ENCODE measurements at places on chromosomes 7 and 10.

GRCh38 chr7:151524331-151524730 lies 4.6 kb upstream of the RHEB start:
- DNase-seq: no peak

DNA sequence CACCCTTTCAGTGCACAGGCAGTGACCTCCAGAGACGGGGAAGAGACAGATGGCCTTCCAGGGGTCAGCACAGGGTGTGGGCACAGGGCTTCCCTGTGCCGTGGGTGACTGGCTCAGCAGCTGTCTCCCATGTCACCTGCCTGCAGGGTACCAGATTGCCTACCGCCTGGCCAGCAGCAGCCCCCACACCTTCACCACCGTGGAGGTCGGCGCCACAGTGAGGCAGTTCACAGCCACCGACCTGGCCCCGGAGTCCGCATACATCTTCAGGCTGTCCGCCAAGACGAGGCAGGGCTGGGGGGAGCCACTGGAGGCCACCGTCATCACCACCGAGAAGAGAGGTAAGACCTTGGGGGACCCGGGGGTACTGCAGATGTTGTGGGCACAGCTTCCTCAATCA lies 536.5 kb upstream of the FOXK1 start:
- no peak for DNase-seq

GRCh38 chr7:36860681-36861080 lies 136.4 kb upstream of the AOAH start:
- no peak for DNase-seq

GRCh38 chr7:113370910-113371309 lies 252.6 kb upstream of the SMIM30 start:
- DNase-seq: no peak

DNA sequence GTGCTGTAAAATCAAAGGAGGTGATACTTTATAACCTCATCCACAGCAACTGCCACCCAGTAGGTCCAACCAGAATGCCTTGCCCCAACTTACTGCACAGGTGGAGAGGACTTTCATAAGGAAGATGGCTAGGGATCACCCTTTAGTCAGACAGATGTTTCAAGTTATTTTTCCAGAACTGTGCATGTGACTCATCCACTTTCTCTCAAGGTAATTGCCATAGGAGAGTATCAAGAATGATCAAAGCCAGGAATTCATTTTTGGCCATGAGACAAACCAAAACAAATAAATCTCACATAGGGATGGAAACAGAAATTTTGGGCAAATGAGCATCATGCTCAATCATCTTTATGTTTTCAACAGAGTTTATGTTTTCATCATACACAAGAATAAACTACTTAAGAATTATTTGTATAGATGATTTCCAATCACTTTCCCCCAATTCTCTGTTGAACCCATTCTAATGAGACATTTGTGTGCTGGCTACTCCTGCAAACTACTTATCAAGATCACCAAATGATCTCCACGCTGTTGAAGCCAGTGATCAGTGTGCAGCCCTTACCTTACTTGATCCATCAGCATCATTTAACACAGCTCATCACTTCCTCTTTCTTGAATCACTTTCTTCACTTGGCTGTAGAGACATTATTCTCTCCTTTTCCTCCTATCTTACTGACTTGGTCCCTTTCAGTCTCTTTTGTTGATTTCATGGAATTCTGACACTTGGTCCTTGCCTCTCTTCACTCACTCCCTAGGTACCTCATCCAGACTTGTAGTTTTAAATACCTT lies 74.0 kb downstream of the SLC16A9 start:
- DNase-seq: no peak

DNA sequence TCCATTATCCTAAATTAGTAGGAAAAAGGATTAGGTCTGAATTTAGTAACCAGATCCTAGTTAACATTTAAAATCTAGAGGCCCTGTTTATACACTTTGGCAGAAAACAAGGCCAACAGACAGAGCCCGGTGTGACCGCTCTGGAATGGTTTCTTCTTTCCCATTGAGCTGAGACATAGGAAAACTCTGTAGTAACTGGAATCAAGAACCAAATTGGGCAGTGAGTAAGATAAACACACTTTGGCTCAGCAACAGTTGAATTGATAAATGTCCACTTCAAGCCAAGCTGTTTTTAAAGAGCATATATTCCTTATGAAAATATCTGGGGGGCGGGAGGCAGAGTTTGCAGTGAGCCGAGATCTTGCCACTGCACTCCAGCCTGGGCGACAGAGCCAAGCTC lies 343.7 kb upstream of the SEMA3A start:
- DNase-seq: no peak

GRCh38 chr10:104577163-104577562 lies 63.9 kb upstream of the SORCS3 start:
- DNase-seq: no peak

DNA sequence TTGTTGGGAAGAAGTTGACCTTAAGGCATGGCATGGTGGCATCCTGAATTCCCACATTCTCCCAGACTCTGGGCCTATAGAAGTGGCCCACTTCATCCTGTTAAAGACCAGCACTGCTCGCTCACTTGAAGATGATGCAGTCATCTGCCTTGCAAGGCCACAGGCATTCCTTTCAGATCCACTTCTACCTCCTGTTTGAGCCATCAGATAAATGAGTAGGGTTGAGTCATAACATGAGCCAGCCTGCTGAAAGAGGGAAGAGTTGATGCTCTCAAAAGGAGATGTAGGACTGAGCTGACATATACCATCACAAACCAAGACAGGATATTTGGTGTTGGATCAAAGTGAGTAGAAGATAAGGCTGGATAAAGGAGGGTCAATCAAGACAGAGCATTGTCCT lies 1.5 kb upstream of the EBLN1 start:
- no peak for DNase-seq

DNA sequence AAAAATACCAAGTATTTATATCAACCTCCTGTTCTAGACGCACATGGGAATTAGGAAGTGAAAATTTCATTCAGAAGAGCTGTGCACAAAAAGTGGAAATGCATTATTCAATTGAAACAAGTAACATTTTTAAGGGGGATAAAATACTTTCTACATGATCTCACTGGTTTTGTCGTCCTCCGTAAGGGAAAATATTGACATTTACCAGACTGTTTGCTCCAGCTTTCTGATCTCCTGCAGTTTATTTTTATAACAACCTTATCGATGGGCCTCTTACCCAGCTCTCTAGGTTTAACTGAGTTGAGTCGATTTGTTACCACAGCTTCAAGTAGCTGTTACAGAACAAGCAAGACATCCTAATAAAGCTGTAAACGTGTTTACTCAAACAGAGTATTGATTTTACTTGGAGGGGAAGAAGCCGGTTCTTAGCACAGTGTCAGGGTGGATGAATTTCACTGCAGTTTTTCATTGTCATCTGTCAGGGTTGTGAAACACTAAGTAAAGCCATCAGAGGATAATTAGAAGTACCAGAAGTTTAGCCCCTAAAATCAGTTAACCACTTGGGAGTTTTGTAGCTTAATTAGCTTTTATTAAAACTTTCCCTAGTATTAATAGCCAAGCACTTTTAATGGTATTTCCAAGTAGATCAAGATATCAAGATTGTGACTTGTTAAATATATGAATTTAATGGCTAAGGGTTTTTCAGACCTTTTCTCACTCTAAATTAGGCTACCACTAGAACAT lies 142.6 kb upstream of the KAT6B start:
- DNase-seq: no peak

DNA sequence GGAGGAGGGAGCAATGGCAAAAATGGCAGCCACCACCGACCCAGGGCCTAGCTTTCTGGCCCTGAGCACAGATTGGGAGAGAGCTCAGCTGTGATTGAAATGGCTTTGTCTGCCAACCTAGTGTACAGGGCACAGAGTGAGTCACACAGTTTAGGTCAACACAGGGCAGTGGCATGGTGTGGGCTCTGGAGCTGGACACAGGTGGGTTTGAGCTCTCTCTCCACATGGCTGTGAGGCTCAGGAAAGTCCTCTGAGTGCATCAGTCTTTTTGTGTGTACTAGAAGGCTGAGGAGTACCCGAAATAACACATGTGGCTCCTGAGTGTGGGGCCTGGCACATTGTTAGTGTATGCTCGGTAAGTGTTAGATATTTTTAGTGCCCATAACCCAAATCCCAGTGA lies 60.2 kb upstream of the LOXL4 start:
- no peak for DNase-seq

DNA sequence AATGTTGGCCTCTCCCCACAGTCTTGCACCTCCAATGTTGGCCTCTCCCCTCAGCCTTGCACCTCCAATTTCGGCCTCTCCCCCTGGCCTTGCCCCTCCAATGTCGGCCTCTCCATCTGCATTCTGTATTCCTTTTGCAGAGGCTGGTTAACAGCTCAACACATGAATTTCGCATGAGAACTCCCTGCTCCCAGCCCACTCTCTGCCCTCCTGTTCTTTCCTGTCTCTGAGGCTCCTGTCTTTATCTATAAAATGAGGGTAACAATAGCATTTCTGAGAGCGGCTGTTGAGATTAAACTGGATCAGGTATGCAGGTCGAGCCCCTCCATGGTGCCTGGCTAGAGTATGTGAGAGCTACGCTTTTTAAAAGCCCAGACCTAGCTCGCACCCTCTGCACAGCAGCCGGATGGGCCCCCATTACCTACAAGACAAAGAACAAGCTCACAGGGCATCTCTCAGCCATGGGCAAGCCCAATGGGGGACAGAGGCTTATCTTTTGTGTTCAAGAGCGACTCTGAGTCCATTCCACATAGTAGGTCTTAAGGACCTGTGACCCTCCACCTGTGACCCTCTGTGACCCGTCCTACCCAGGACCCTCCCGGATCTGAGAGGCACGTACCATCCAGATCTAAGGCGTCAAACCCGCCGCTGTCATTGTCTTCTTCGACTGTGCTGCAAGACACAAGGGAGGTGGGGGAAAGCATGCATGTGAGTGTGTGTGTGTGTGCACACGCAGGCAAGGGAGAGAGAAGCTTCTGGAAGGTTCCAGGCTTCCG lies 82.2 kb upstream of the GNA12 start:
- no peak for DNase-seq

DNA sequence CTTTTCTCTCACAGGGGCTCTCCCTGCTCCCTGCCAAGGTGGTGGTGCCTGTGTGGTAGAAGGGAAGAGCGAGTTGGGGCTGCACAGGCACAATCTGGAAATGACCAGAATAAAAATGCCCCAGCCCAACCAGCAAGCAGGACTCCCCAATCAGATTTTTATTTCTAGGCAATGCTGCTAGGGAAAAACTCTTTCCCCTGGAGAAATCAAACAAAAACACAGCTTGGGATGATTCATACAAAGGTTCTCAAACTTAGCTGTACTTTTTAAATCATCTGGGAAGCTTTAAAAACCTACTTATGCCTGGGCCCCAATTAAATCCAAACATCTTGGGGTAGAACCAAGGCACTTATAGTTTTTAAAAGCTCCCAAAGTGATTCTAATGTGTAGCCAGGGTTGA lies 243.2 kb downstream of the HTR7 start:
- DNase-seq: no peak

GRCh38 chr10:93589648-93590562 lies 11.1 kb downstream of the RBP4 start:
- no peak for DNase-seq

DNA sequence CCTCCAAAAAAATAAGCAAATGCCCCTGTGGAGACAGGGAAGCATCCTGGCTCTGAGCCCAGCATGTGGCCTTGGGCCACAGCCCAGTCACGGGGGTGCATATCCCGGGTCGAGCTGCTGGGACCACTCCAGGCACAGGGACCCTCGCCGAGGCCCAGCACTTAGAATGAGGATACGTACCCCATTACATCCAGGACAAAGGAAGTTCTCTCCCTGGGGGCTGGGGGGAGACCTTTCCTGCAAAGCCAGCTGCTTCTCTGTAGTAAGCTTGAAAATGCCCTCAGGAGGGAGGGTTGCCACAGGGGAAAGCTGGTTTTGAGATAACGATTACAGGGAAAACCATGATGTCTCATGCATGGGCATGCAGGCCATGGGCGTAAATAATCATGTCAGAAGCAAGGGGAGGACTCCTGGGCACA lies 75.5 kb downstream of the HIPK2 start:
- DNase-seq: no peak

GRCh38 chr10:3735175-3735574 lies 49.8 kb downstream of the KLF6 start:
- no peak for DNase-seq

- DNase-seq: no peak
These were observed 47.5 kb downstream of the JAKMIP3 start for GRCh38 chr10:132113206-132113605.

DNA sequence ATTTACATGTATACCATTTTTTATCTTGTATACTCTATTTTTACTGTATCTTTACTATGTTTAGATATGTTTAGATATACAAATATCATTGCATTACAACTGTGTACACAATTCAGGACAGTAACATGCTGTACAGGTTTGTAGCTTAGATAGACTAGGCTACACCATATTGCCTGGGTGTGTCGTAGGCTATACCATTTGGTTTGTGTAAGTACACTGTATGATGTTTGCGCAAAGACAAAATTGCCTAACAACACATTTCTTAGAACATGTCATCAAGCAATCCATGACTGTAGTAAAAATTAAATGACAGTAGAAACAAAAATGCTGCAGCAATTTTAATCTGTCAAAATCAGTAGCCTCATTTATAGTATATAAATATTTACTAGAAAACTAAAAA lies 812.2 kb downstream of the GRM8 start:
- no peak for DNase-seq

DNA sequence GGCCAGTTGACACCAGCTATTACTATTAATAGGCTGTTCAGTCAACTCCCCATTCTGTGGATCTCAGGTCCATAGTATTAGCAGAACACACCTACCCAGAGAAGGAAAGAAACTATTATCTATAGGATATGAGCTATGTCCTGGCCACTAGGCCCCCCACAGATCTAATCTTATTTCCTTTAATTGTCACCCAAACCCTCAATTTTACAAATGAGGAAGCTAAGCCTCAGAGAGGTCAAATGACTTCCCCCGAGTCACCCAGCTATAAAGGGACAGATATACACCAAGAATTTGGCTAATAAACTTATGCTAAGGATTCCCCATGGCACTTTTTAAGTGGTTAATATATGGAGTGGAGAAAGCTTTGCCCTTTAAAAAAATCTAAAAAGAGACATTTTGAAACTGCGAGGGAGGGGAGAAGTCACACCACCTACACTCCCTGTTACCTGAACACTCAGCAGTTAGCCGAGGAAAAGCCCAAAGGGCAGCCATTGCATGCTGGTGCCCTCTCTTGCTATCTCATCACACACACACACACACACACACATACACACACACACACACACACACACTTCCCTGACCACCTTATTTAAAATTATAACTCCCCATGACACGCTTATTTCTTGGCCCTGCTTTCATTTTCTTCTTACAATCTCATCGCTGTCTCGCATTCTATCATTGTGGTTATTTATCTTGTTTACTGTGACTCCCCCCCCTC lies 157.0 kb upstream of the ADO start:
- no peak for DNase-seq

All from activated CD4-positive, alpha-beta T cell treated with anti-CD3 and anti-CD28 coated beads, Interleukin-2, amount 50 U/mL, for 48 hours (primary cell).